SJCRH30 (cell line): ENCODE measurements at places on chromosomes 12 and 14.

DNA sequence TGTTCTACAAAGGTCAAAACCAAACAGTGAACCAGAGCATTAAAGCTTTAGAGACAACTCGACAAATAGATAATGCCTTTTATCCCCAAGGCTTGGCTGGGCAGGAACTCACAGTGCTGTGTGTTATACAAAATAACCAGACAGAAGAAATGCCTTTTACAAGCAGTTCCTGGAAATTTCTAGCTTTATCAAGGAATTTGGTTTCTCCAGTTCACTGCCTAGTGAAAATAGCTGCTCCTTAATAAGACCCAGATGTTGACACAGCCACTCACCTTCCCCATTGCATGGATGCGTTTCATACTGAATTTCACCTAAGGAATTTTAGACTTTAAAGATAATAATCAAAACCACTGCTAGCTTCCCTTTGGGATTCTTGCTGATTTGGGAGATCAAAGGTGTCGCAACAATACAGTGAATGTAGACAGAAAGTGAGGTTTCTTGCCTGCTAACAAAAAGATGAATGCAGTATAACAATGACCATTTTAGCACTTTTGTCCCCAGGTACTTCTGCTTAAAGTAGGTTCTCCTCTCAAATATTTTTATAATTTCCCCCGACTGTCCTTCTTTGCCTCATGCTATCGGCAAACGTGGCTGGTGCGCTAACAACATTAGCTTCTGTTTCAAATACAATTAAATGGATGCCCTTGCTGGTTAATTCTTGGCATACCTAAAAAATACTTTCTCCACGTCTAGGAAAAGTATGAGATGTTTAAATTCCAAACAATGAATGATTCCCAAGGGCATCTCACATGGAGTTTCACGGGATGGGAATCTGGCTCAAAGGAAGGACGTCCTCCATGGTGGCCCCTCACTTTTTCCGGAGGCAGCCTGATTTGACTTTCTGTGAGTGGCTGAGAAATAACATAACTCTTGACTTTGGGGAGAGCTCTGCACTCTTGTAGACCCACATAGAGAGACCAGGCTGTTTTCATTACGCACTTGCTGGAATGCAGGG lies 162.4 kb downstream of the C12orf75 start:
- DNase-seq, result no peak

- no peak for DNase-seq
Measured at GRCh38 chr14:69358233-69358963, 39.7 kb downstream of the ERH start.

DNA sequence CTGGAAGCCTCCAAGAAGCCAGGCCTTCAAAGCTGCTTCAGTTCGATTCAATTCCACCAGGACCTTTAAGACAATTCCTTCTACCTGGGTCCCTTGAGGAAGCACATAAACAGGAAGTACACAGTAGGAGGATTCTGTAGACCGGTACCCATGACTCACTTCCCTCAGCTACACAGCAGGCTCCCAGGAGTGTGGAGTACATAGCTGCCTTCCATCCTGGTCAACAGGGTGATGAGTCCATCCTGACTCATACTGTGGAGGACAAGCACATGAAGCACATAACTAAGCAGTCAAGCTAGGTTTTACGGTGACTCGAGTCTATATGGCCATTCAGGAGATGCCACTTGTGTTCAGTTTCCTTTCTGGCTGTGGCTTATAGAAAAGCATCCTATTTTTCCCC lies 197.6 kb upstream of the RBM19 start:
- DNase-seq, result no peak

DNA sequence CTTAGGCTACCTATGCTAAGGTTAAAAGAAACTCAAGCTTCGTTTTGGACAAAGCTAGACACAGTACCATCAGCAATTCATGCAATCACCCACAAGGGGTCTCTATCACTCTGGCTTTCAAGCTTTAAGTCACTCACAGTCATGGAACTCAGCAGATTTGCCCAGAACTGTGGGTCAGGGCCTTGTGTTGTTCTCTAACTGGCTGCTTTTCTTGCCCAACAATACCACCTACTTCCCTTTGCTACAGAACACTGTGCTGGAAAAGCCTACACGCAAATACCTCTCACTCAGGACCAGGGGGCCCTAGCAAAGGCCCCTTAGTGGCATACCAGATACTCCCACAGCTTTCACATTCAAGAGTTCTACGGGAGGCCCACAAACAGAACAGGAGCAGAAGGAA lies 9.1 kb downstream of the NEMP1 start:
- DNase-seq, result peak; percentile 100

- peak; percentile 64 for DNase-seq
Measured at GRCh38 chr14:55892906-55893305, 225.3 kb upstream of the PELI2 start.
